NCI-H748 treated with DMSO at 0.1 percent for 48 hours (cell line): ENCODE measurements at places on chromosomes 1 and 21.

- DNase-seq = no peak
Observed at GRCh38 chr1:111597426-111597825, 22.2 kb upstream of the RAP1A start.

- no peak for DNase-seq
Observed at GRCh38 chr21:35096959-35097358, 47.9 kb upstream of the RUNX1 start.

GRCh38 chr1:56206391-56206790, 373.0 kb downstream of the PLPP3 start:
- no peak for DNase-seq

GRCh38 chr1:221908573-221908972, 166.7 kb upstream of the DUSP10 start:
- DNase-seq = no peak

- no peak for DNase-seq
Observed at GRCh38 chr1:183600136-183600535, 9.9 kb upstream of the NCF2 start.

GRCh38 chr1:168031627-168032026, 94.8 kb upstream of the MPC2 start:
- DNase-seq = no peak

GRCh38 chr1:196148367-196148970, 459.8 kb downstream of the KCNT2 start:
- peak; percentile 28 for DNase-seq

GRCh38 chr1:245493029-245493428, 338.2 kb downstream of the KIF26B start:
- no peak for DNase-seq

GRCh38 chr21:40938611-40939010, 91.7 kb upstream of the DSCAM start:
- DNase-seq = no peak

GRCh38 chr1:91777196-91777595, 108.8 kb downstream of the TGFBR3 start:
- DNase-seq = no peak

DNA sequence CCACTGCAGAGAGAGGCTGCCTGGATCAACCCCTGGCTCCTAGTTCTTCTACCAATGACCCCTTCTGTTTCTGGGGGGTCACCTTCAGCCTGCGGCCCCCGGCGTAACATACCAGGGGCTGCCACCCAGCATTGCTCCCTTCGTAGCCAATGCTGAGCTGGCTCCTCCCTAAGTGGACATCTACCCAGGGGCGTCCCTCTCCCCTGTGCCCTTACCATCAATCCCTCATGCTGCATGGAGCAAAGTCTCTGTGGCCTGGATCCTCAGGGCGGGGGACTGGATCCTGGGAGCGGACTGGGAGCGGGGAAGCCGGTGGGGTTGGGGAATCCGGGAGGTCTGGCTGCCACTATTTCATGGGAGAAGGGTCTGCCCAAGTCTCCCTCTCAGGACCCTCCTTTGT, 28.6 kb downstream of the TRIM67 start:
- DNase-seq = no peak
